ENCODE measurements at places on chromosomes 6 and 20.

DNA sequence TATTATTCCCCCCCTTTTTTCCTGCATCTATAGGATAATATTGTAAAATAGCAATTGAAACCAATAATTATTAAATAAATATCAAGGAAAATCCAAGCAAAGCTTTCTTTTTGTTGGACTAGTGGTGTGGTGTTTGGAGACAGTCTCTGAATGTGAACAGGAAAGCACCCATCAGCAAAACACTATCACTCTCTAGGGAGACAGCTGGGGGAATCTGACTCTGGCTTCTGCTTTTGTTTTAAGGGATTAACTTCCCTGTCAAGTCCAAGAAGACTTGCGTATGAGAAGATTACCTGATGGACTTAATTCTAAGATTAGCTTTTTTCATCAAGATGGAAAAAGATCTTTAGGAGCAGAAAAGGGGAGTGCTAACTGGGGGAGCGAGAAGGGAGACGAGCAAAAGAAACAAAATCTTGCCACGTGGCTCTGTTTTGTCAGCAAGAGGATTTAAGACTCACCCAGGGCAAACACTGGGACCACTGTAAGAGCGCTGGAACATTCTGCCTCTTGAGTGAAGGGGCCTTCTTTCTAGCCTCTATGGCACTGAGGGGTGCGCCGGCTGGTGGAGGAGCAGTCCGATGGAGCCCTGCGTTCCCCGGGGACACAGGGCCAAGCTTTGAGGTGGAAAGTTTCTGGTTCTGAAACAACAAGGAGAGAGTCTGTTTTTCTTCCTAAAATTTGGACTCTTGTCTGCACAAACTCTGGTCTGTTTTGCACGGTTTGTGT lies 570 bp downstream of the TULP4 start:
- DNase-seq: no peak

DNA sequence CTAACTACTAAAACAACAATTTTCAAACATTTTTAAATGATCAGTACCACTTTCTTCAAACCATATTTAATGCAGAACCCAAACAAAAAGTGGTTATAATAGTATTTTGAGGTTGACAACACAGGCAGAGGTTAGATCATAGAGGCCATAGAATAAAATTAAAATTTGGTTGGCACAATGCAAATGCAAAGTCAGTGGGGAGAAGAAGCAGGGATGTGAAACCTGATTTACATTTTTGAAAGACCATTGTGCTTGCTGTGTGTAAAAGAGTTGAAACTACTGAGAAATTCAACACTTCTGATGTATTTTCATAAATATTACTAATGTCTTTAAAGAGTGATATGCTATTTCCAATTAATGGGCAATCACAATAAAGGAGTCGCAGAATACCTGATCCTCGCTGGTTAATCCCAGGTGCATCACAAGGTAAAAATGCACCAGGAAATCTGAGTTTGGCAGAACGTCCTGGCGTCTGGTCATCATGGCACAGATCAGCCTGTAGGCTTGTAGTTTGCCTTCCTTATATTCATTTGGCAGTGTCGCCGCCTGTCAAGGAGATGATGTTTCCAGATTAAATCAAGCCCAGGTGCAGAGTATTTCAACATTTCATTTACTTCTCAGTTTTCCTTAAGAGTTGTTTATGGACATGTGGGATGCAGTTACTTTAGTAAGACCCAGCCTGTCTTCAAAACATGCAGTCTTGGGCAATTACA lies 141.2 kb downstream of the RALGAPA2 start:
- no peak for DNase-seq

DNA sequence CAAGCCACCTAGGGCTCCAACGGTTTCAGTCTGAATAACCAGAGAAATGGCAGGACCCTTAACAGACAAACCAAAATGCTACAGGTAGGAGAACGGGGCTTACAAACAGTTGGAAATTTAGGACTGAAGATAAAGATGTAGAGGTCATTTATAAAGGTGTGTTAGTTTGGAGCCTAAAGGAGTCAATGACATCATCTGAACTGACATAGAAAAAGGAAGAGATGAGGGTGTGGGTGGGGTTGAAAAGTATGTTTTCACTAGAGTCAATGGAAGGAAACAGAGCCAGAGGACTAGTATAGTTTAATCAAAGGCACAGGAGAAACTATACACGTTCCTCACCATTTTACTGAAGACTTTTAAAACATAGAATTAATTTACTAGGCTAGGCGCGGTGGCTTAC lies 71.0 kb upstream of the FOXO3 start:
- DNase-seq: no peak

DNA sequence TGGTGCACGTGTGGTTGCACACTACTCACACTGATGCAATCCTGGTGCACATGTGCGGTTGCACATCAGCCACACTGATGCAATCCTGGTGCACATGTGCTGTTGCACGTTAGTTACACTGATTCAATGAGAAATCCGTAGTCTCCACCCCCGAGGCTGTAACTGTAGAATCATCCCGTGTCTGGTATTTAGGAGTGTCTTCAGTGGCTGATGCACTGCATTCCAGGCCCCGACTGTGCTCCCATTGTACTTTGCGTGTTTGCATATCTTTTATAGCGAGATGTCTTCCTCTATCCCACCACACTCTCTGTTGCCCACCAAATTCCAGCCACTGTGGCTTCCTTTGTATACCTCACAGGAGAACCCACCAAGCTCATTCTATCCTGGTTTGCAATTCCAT lies 87.8 kb upstream of the MTHFD1L start:
- no peak for DNase-seq

DNA sequence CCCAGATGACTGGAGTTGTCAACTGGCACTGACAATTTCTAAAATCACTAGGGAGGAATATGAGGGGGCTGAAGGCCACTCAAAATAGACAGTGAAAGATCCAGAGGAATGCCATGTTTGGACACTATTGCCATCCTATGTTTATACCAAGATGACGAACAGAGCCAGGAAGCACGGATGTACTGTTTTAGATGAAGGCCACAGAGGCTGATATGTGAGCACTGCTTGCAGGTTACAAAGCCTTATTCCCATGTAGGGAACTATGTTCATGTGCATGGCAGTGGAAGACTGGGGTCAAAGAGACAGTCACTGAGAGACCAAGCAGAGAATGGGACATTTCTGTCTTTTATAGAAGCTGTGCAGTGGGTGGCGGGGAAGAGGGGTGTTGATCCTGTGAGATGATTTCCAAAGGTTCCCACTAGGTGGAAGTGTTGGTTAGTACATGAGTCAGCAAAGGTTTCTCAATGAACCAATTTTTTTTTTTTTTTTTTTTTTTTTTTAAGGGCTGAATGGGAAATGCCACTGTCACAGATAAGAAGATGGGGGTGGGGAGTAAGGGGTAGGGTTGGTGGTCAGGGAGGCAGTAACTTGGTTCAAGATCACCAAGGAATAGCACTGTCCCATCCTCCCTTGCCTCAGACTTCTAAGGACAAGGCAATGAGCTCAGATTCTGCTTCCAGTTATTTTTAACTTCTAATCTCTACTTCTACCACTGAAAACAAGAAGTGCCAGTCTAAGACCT lies 46.7 kb upstream of the MOCS1 start:
- no peak for DNase-seq

DNA sequence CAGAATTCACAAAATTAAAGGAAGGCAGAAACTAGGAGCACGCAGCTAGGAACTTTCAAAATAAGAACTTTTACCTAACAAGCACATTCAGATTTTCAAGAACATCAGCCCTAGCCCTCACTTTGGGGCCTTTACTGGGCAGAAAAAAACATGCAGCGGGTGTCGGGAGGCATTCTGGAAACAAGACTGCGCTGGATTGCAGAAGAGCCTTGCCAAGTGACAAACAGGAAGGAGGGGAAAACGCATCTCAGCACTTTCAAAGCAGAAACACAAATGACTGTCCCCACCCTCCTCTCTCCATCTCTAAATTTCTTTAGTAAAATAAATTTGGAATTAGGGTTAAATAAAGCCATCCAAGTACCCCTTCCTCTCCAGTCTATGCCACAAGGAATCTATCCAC lies 74.6 kb upstream of the RREB1 start:
- no peak for DNase-seq

GRCh38 chr6:44561832-44562665 lies 174.5 kb downstream of the CDC5L start:
- no peak for DNase-seq

- no peak for DNase-seq
Measured at GRCh38 chr6:37862992-37863391, 43.5 kb downstream of the ZFAND3 start.

DNA sequence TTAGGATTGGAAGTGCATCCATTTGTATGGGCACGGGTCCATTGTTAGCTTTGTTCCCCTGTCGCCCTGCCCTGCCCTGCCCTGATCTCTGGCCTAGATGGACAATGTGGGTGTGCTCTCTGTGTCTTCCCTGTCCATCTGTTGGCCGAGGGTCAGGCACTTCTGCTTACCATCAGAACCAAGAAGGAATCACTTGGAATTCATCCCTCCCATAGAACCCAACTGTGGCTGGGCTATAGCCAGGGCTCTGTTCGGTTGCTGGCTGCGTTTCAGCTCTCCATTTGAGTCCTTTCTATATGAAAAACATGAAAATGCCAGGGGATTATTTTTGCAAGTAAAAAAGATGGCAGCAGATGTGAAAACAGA lies 26.6 kb upstream of the TULP4 start:
- no peak for DNase-seq

DNA sequence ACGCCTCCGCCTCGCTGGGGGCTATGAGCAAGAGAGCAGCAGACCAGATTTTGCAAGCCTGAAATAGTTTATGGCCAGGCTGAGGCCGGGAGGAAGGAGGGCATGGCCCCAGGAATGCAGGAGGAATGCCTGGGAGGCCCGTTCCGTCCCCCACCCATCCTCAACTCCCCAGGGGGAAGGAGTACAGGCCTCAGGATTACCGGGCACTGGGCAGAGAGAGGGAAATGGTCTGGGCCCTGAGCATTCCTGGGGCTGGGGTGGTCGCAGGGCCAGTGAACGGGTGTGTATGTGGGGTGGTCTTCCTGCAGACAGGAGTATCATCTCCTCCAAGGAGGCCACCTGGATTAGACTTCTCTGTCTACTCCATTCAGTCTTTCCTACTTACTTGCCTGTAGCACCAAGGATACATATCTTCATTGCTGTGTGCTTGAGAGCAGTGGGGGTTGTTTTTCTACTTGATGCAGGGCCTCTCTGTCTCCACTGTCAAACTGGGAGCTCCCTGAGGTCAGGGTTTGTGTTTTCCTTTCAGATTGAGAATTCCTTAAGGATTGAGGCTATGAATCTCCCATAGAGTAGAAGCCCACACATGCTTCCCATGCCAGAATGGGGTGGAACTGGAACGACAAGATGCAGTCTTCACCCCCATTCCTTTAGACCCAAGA lies 81.3 kb downstream of the VEGFA start:
- DNase-seq: no peak

GRCh38 chr6:52925919-52926792 lies 16.7 kb upstream of the GSTA3 start:
- no peak for DNase-seq

DNA sequence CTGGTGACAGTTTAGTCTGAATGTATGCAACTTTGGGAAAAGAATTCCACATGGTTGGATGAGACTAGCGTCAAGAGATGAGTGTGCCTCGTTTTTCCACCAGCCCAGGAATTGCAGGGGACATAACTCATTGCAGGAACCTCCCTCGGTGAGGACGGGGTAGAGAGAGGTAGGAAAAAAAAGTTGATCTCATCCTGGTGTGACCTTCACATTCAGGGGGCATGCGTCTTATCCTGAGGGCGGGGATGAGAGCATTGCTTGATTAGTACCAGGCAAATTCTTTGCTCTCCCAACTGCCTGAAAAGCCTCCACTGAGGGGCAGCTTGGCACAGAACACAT lies 11.8 kb downstream of the TLDC2 start:
- no peak for DNase-seq

DNA sequence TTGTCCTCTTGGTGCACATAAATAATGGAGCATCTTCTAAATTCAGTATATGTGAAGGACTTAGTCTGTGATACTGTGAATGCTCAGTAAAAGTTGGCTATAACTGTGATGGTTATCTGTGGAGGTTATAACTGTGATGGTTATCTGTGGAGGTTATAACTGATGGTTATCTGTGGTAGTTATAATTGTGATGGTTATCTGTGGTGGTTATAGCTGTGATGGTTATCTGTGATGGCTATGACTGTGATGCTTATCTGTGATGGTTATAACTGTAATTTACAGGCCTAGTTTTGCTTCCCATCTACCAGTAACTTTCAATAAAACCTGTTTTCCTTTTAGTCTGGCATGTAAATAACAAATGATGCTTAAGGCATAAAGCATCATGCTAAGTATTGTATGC lies 16.5 kb downstream of the PTK7 start:
- DNase-seq: no peak

- DNase-seq: no peak
Measured at GRCh38 chr6:52262620-52263344, 18.5 kb upstream of the IL17F start.

- no peak for DNase-seq
Measured at GRCh38 chr6:27295301-27296079, 16.6 kb downstream of the POM121L2 start.

DNA sequence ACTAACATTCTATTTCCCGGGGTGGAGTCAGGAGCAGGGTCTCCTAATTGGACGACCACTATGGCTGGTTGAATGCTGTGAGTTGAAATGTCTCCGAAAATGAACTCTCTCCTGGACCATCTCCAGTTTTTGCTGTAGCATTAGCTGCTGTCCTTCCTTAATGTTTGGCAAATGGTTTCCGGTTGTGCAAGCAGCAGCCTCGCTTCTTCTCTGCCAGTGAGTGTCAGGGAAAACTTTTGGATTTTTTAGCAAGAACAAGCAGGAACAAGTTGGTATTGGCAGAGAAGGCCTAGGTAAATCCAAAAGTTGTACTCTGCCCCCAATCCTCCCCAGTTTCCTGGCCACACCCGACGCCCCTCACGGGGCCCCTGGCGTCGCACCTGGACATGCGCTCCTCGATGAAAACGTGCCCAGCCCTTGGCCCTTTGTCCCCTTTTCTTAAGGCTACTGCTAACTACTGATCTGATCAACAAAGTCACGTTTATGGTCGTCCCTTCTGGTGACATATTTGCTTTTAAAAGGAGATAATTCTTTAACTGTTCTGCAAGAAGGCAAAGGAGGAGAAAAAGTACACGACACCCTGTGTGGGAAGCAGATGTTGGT lies 103.2 kb downstream of the ARMC2 start:
- DNase-seq: no peak

- no peak for DNase-seq
Measured at GRCh38 chr6:45667300-45667699, 289.6 kb upstream of the SUPT3H start.

DNA sequence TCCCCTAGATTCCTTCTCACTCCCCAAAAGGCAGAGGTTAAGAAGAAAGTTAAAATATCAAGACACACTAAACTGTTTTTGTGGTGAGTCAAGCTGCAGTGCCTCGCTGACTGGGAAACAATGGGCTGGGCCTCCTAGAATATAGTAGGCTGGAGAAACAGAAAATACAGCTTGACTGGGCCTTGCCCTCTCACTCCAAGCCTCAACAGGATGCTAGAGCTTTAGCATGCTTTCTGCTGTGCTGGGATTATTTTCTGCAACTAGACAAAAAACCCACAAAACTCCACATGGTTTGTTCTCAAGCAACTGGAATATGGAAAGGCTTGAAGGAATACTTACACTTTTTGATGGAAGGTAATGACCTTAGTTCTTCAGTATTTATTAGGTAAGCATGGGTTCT lies 27.9 kb downstream of the FOXO3 start:
- DNase-seq: no peak
